Motor neuron (in vitro differentiated cells): ENCODE measurements at places on chromosomes 1 and 21. TPM values are rescaled to one million over a fixed set of nuclear protein-coding genes. Genes with fewer than 3 reads are reported as not detected.

LAX1 gene
- total RNA-seq: 0.10 and 0.14 TPM in 2 replicates

HES3 gene
- total RNA-seq: 0.66 TPM in 1 of 2 replicates, not detected in the other

LRRC53 gene
- 0.15 TPM in 1 of 2 replicates, not detected in the other for total RNA-seq

KCNE2 gene
- 0.31 and 0.38 TPM in 2 replicates for total RNA-seq

EBNA1BP2 gene
- total RNA-seq: 69.9 and 78.2 TPM in 2 replicates

S100A10 gene
- total RNA-seq: 315 and 399 TPM in 2 replicates

PGLYRP4 gene
- total RNA-seq: 1.5 TPM in 1 of 2 replicates, not detected in the other

HCRTR1 gene
- total RNA-seq: 0.11 and 0.13 TPM in 2 replicates

ZMYND12 gene
- total RNA-seq: 1.0 TPM in 1 of 2 replicates, not detected in the other

PTGFR gene
- 0.27 and 0.54 TPM in 2 replicates for total RNA-seq

TMEM82 gene
- 0.19 and 0.28 TPM in 2 replicates for total RNA-seq

MYOG gene
- total RNA-seq: 0.14 and 0.31 TPM in 2 replicates

C1orf167 gene
- total RNA-seq: 0.05 and 0.21 TPM in 2 replicates

BLACAT1 gene
- 0.29 and 0.59 TPM in 2 replicates for total RNA-seq

S100A1 gene
- 0.50 and 0.78 TPM in 2 replicates for total RNA-seq

DEPDC1 gene
- 15.3 and 17.1 TPM in 2 replicates for total RNA-seq

CACHD1 gene
- total RNA-seq: 29.8 and 30.5 TPM in 2 replicates

ADPRS gene
- total RNA-seq: 27.6 and 30.6 TPM in 2 replicates

C1orf87 gene
- 0.04 and 0.14 TPM in 2 replicates for total RNA-seq

IL22RA1 gene
- 0.52 and 0.63 TPM in 2 replicates for total RNA-seq

TEDDM1 gene
- 0.11 and 0.44 TPM in 2 replicates for total RNA-seq

LSS gene
- 39.1 and 39.8 TPM in 2 replicates for total RNA-seq

FASLG gene
- total RNA-seq: 0.28 TPM in 1 of 2 replicates, not detected in the other

PFKL gene
- total RNA-seq: 103 and 204 TPM in 2 replicates

BNIPL gene
- 0.22 and 0.31 TPM in 2 replicates for total RNA-seq

ERICH3 gene
- total RNA-seq: 0.38 and 0.64 TPM in 2 replicates

LAPTM5 gene
- total RNA-seq: 0.49 and 0.60 TPM in 2 replicates

C4BPB gene
- total RNA-seq: 0.27 TPM in 1 of 2 replicates, not detected in the other

PRR9 gene
- 0.13 TPM in 1 of 2 replicates, not detected in the other for total RNA-seq
